Hepatocyte (in vitro differentiated cells): ENCODE measurements at places on chromosomes 16 and 17.
A peak's percentile ranks its signal among the peaks of the same experiment; 100 is the strongest.

- DNase-seq = peak; percentile 50
These were observed 15.0 kb downstream of the HASPIN start for GRCh38 chr17:3738562-3739295.

- no peak for DNase-seq
These were observed 17.1 kb downstream of the GNA13 start for GRCh38 chr17:65039336-65039988.

DNA sequence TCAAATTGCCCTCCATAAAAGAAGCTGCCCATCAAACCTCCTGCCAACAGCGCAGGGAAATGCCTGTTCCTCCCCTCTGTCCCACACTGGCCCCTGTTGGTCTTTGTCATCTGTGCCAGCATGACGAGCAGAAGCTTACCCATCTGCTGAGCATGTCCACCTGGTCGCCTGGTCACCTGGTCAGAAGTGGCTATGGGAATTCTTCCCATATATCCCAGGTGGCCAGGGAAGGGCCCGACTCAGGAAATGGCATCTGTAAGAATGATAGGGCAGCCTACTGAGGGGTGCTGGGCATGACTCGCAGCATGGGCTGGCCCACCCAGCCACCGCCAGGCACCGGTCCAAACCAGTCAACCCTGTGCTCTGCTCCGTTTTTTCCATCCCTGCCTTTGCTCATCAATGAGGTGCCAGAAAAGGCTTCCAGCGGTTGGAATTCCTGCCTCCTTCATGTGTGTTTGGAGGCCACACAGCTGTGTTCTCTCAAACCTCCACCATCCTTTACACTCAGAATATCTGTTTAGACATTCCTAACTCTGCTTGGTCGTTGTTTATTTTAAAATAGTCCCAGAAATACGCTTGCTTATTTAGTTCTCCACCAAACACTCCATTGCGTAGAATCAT lies 145.2 kb downstream of the CLEC16A start:
- DNase-seq = peak; percentile 77

DNA sequence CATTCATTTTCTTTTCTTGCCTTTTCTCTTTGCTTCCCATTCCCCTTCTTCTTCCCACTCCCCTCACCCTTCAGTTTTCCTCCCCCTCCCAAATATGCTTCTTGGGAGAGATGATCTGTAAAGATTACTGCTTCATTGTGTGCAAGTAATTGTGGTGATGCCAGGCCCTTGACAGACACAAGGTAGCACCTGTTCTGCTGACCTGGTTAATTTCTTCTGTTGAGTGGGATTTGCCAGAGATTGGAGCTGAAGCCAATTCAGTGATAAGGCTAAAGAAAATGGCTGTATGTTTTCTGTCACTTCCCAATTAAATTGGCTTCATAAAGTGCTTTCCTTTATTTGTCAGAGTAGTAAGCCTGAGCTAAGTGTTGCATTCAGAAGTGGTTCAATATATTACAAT lies 44.5 kb downstream of the AATF start:
- DNase-seq = no peak

DNA sequence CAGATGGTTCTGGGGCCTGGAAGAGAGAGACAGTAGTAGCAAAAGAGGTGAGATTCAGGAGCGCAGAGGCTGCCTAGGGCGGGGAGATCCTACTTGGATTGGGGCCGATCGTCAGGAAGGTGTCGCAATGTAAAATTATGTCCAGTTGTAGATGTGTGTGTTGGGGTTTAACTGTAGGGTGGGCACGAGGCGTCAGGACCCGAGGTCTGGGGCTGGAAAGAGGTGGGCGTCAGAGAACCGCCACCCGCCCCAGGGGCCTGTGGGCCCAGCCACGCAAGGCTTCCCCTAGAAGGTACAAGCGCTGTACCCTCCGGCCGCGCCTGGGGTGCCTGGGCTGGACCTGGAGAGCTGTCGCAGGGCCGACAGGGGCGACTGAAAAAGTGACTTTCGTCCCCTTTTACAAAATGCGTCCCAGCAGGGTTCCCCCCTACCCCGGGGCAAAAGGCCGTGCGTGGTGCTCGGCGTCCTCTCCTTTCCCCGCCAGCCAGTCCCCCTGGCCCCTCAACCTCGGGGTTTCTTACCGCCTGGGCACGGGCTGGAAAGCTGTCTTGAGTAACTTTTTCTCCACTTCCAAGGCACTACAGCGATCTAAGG lies 2.8 kb downstream of the IRX3 start:
- DNase-seq = no peak

DNA sequence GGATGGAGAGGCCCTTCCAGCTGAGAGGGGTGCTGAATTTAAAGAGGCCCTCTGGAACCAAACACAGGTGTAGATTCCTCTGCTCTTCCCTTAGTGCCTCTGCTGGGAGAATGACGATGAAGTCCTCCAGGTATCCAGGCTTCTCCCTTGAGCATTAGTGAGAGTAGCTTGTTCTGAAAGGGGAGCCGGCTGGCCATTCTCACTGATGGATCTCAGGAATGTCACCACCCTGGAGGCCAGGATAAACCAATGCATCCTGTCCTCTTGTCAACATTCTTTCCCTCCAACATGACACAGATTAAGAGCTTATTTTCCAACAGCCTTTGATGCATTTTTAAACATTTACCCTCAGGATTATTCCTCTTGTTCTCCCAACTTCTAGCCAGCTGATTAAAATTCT lies 325.5 kb downstream of the CA10 start:
- no peak for DNase-seq

DNA sequence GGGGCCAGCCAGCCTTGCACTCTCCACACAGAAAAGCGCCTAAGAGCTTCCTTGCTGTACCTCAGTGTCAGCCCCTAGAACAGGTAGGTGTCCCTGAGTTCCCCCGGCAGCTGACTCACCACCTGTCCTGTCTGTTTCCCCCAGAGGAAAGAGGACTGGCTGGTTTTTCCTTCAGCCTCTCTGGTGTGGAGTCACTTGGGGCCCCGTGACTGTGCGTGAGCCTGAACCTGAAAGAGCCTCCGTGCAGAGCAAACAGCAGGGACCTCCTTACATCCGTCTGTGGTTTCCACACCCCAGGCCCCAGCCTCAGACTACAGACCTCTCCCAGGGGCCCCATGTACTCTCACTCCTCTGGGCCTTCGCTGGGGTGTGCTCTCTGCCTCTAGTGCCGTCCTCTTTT lies 87.8 kb downstream of the GNAO1 start:
- DNase-seq = peak; percentile 49
